ENCODE measurements at places on chromosomes 4 and X.

DNA sequence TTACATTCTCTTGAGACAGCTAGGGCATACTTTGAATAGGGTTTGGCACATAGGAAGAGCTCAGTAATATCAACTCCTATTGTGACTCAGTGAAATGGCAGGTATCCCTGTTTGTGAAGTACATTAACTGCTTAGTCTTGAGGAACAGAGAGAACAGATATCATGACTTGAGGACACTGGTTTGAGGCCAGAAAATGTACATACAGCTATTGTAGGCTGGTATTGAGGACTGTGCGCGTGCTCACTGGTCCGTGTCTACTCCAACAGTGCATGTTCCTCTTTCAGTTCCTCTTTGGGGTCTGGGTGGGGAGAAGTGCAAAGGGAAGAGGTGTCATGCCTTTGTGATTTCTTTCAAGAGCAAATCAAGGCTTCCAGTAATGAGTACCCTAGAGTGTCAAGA is 34.6 kb upstream of the TBC1D9 start:
- no peak for DNase-seq

GRCh38 chr4:157885811-157886210 is 287.0 kb downstream of the GASK1B start:
- DNase-seq, result no peak

- no peak for DNase-seq
Observed at GRCh38 chr4:164462471-164462870, 291.5 kb upstream of the SMIM31 start.

- DNase-seq, result no peak
Observed at GRCh38 chrX:22383988-22384387, 111.3 kb downstream of the CBLL2 start.

DNA sequence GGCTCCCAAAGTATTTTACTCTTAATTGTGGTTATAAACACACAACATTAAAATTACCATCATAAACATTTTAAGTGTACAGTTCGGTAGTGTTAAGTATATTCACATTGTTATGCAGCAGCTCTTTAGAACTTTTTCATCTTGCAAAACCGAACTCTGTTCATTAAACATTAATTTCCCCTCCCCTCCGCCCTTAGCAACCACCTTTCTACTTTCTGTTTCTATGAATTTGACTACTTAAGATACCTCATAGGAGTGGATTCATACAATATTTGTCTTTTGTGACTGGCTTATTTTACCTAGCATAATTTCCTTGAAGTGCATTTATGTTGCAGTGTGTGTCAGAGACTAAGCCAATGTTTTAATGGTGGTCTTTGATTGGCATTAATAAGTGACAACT is 32.6 kb downstream of the IL13RA1 start:
- DNase-seq, result no peak

- no peak for DNase-seq
Observed at GRCh38 chrX:153420851-153421599, 9.8 kb downstream of the ZFP92 start.

DNA sequence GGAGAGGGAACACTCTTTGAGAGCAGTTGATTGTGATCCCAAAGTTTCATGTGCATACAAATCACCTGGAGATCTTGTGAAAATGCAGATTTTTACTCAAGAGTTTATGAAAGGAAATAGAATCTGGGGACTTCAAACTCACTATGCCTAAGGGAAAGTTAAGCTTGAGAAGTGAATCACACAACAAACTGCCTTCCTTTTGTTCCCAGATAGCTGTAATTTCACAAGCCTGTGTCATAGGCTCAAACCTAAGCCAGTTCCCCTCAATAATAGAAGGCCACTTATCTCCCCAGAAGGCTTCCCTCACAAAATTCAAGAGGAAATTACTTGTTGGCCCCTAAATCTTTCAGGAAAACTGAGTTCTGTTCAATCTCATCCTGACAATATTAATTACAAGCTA is 132.8 kb upstream of the MAGEB16 start:
- no peak for DNase-seq

DNA sequence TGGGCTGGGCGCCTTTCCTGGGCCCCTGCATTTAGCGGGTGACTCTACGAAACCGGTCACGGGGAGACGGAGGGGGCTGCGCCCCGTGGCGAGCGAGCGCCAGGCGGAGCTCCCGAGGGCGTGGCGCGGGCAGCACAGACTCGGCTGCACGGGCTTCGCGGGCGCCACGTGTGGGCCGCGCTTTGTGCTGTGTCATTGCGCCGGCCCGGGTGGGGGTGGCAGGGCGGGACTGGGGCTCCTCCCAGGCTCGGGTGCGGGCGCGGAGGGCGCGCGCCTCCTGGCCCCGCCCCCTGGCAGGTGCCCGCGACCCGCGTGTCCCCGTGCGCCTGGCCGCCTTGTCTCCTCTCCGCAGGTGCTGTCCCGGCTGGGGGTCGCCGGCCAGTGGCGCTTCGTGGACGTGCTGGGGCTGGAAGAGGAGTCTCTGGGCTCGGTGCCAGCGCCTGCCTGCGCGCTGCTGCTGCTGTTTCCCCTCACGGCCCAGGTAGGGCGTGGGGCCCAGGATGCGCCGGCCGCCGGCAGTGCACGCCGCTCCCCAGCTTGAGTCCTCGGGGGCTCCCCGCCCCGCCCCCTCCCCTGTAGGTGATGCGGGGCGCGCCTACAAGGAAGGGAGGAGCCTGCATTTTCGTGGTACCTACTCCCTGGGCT is 651 bp downstream of the UCHL1 start:
- DNase-seq, result peak; percentile 60

- DNase-seq, result no peak
Observed at GRCh38 chrX:38287674-38288073, 39.6 kb downstream of the RPGR start.

- DNase-seq, result no peak
Observed at GRCh38 chr4:125041372-125041930, 273.3 kb upstream of the FAT4 start.

- DNase-seq, result no peak
Observed at GRCh38 chr4:163697121-163697520, 202.6 kb downstream of the TMA16 start.

- DNase-seq, result no peak
Observed at GRCh38 chr4:177281351-177281909, 28.2 kb upstream of the NEIL3 start.

- no peak for DNase-seq
Observed at GRCh38 chr4:111016416-111016815, 393.5 kb upstream of the PITX2 start.

DNA sequence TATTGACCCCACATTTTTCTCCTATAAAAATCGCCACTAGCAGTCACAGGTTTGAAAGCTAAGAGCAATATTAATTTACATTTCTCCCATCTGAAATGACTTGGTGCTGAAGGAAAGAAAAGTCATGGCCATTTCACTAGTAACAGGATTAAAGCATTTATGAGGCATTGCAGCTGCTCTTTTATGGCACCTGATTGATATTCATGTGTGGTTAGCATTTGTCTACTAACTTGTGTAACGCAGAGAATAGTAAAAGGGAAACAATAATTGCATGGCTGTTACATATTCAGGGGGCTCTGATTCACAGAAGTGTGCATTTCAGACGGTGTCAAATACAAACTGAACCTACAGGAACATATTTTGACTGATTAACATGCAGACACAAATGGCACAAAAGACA is 5.2 kb downstream of the PCDH19 start:
- DNase-seq, result no peak

GRCh38 chr4:46648088-46648744 is 258.3 kb upstream of the GABRA2 start:
- no peak for DNase-seq

DNA sequence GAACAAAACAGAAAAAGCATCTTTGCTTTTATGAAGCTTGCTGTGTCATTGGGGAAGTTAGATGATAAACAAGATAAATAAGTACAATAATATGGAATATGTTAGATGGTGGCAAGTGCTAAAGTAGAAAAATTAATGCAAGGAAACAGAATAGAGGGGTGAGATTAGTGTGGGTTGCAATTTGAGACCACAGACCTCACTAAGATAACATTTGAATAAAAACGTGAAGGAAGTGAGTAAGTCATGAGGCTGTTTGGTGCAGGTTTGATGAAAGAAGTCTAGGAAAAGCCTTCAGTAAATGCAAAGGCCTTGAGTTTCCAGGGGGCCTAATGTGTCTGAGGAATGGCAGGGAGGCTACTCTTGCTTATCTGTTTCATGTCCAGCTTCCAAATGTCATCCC is 102.5 kb downstream of the CFAP299 start:
- no peak for DNase-seq

GRCh38 chr4:4800646-4801408 is 58.6 kb upstream of the MSX1 start:
- DNase-seq, result no peak

DNA sequence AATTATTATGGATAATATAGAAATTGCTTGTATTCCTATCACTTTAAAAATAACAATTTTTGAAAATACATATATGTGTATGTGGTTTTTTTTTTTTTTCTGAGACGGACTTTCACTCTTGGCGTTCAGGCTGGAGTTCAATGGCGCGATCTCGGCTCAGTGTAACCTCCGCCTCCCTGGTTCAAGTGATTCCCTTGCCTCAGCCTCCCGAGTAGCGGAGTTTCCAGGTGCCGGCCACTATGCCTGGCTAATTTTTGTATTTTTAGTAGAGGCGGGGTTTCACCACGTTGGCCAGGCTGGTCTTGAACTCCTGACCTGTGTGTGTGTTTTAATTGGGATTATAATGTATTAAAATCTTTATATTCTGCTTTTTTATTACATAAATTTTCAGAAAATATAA is 97.9 kb upstream of the NUDT6 start:
- no peak for DNase-seq

DNA sequence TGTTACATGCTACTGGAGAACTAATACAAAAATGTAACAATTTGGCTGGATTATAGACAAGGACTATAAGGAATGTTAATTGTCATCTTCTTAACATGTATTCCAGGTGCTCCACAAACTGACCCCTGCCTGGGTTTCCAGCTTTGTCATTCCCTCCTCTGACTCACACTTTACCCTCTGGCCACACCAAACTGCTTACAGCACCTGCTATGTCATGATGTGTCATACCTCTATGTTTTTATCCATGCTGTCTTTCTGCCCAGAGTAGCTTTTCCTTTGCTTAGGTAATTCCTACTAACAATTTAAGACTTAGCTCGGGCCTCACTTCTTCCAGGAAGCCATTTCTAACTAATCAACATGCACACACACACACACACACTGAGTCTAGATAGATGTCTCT is 14.0 kb upstream of the SHROOM4 start:
- no peak for DNase-seq

GRCh38 chr4:88820698-88821415 is 123.2 kb upstream of the NAP1L5 start:
- DNase-seq, result no peak

DNA sequence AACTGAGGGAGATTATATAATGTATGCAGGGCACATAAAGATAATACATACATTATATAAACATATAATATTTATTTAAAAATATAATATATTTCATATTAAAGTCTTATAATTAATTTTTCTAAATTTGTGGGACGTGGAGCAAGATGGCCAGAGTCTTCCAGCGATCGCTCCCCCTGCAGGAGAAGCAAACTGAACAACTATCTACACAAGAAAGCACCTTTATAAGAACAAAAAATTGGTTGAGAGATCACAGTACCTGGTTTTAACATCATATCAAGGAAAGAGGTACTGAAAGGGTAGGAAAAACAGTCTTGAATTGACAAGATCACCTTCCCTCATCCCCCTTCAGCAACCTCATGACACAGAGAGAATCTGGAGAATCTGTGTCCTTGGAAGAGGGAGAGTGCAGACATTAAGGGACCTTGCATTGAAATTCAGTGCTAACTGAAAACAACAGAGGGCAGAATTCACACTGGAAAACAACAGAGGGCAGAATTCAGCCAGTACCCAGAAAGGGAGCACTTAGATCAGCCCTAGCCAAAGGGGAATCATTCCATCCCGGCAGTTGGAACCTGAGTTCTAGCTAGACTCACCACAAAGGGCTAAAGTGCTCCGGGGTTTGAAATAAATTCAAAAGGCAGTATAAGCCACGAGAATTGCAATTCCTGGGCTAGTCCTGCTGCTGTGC is 262.5 kb upstream of the NDST3 start:
- no peak for DNase-seq

DNA sequence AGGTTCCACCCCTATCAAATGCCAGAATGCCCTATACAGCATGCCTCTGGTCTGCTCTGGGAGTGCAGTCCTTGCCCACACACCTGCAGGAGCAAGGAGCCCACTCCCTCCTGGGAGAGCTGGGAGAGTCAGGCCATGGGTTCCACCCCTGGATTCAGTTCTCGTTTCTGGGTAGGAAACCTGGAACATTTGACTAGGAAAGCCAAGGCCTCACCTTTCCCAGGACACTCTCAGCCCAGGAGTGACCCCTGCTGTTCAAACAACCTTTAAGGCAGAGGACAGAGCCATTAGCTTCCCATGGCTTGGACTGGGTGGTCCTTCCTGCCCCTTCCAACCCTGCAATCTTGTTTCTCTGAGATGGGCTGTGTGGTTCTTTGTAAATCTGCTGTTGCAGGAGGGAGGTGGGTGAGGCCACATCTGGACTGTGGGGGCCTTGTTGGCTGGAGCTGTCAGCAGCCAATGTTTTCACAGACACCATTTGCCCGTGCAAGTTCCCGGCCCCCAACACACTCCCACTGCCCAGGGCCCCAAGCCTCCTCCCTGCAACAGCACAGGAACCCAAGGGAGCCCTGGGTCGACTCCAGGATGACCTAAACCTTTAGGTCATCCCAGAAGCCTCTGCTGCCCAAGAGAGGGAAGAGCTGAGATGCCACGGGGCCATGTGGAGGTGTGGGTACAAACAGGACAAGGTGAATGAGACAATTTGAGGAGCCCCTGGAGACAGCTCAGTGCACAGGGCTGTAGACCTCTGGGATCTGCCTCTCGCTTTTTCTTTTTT is 104.4 kb downstream of the PJA1 start:
- DNase-seq, result no peak
